ENCODE measurements at places on chromosomes 1 and 21.

DNA sequence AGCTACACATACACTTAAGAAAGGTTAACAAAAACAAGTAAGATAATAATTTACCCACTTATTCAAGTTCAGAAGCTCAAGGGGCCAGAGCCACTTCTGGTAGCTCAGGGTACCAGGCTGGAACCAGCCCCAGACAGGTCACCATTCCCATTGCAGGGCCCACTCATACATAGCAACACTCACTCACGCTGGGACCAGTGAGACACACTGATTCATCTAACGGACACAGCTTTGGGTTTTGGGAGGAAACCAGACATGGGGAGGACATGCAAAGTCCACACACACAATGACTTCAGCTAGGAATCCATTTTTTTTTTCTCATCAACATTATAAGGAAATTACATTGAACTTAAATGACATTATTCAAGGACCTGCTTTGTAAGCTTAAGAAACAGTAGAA lies 169.1 kb downstream of the ZC3H11B start:
- no peak for DNase-seq

- DNase-seq: no peak
Observed at GRCh38 chr1:39167632-39168209, 36.8 kb upstream of the MACF1 start.

- no peak for DNase-seq
Observed at GRCh38 chr1:42414551-42415496, 34.2 kb downstream of the RIMKLA start.

DNA sequence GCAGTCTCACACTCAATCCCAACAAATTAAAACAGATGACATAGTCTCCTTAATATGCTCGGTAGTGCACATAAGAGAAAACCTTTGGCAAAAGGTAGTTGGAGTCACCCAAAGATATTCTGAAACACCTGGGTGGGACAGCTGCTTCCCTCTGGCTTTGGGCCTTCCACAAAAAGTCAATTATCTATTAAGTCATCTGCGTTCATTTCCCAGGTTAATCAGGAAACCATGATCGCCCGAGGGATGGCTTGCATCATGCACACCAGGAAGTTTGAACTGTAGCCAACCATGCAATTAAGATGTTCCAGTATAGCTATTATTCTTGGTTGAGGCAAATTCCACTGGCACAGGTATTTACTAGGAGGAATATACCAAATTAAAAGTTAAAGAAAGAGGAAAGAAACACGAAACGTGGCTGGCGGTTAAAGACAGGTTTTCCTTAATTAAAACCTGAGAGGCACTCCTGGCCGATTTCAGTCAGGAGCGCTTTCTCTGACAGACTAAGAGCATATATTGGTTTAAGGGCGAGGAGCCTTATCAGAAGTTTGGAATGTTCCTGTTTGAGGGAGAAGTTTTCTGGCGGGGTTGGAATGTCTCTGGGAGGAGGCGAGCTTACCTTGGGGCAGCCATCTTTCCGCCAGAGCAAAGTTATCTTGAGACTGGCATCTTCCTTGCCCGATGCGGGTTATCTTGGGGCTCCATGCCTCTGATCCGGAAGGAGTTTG lies 19.9 kb downstream of the CLDN17 start:
- DNase-seq: no peak

DNA sequence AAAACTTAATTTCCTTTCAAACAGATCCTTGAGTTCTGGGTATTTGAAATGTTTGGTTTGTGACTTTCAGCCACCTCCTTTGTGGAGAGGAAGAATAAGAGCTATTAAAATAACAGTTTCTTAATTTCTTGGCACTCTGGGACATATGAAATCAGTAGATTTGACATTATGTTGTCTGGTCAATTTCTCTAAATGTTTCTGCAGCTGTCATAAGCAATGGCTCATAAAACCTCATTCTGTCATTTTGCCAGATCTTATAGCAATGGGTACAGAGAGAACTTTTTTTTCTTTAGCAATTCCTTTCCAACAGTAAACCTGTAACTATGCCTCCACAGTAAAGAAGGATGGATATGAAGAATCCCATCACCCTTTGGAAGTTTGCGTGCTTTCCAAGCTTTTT lies 52.6 kb downstream of the LAMC1 start:
- peak; percentile 21 for DNase-seq

DNA sequence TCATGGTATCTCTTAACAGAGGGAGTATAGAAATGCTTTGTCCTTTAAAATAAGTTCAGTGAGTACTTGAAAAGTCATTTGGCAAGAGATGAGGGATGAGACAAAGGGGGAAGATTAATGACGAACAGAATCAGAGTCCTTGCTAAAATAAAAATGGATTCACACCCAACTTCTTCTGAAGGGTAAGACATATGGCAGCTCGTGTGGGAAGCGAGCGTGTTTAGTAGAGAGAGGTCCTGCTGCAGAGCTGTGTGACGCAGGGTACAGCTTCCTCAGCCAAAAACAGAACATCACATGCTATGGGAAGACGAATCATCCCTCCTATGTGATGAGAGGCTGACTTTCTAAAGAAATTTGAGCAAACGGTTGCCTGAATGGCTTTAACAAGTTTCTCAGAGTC lies 158.5 kb upstream of the LMO4 start:
- DNase-seq: no peak

- no peak for DNase-seq
Observed at GRCh38 chr1:47778280-47778679, 218.9 kb downstream of the TRABD2B start.

- no peak for DNase-seq
Observed at GRCh38 chr1:214234635-214235025, 46.3 kb upstream of the SMYD2 start.

DNA sequence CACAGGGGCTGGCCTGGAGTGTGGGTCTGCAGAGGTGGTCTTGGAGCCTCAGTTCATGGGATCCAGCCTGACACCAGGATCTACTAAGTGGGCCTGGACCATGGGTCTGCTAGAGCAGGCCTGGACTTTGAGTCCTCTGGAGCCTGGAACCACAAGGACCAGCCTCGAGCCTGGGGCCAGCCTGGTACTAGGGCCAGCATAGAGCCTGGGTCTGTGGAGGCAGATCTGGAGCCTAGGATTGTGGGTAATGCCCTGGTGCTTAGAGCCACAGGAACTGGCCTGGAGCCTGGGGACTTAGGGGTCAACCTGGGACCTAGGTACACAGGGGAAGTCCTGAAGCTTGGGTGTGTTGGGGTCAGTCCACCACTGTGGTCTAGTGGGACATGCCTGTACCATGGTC lies 12.7 kb downstream of the LORICRIN start:
- DNase-seq: no peak

DNA sequence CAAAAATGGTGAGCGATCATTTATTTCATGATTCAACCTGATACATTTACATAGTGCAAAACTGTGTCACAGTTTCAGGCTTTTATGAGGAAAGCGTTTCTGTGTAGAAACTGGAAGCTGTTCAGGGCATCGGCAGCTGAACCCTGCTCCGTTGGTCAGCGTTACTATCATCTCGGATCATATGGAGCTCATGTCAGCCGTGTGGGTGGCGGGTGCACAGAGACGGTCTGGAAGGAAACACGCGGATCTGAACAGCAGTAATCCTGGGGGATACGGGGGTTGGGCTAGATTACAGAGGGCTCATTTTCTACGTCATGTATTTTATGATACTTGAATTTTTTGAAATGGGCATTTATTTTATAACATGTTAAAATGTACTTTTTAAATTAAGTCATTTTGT lies 15.1 kb downstream of the C1orf174 start:
- no peak for DNase-seq

DNA sequence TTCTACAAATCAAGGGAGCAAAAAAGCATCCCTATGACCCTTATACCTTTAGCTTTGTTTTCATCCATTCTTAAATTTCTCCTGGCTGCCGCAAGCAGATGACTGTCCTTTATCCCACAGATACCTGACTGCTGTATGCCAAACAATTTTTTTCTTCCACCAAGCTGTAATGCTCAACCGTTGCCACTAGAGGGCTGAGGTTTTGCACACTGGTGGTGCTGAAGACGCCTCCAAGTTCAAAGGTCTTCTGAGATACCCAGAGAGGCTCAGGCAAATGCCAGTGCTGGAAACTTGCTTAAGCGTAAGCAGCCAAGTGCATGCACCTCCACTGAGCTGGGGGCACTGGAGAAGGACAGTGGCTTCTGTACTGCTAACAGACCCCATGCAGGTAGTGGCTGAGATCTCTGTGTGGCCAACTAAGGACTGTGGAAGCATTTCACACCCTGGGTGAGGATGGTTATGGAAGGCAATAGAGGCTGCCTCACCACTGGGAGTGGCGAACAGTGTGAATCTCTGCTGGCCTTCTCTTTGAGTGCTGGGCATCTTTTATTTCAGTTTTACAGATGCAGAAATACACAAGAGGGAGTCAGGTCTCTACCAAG lies 28.5 kb downstream of the CNIH3 start:
- DNase-seq: peak; percentile 54

- DNase-seq: peak; percentile 51
Observed at GRCh38 chr1:97243973-97244560, 522.5 kb downstream of the PTBP2 start.

- no peak for DNase-seq
Observed at GRCh38 chr1:68705466-68705865, 208.6 kb upstream of the DEPDC1 start.

GRCh38 chr21:42799516-42799915 lies 79.8 kb downstream of the WDR4 start:
- no peak for DNase-seq

GRCh38 chr1:94316836-94317789 lies 79.7 kb upstream of the ARHGAP29 start:
- peak; percentile 55 for DNase-seq

DNA sequence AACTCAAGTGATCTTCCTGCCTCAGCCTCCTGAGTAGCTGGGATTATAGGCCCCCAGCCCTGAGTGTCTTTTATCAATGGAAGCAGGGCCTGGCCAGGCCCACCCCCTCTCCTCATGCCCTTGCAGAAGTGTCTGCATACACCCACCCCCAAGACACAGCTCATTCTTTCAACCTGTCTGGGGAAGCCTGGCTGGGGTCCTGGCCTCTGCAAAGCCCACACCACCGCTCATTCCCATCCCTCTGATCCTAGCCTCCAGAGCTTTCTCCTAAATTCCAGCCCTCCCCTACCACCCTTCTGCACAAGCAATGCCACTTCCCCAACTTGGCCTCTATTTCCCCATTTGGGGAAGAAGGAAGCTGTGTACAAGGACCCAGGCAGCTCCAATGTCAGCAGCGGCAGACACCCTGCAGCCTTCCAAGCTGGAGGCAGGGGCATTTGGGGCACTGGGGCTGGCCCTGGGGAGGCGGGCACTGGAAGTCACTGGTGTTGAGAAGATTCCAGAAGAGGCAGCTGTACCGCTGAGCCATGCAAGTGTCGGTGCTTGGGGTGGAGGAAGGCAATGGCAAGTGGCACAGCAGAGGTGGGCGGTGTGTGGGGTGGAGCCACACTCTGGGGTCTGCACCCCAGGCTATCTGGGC lies 33.7 kb upstream of the ARF1 start:
- DNase-seq: no peak

- DNase-seq: peak; percentile 86
Observed at GRCh38 chr1:93567255-93567918, 114.2 kb downstream of the BCAR3 start.
